ENCODE measurements at places on chromosomes 6 and 20.

GRCh38 chr6:25027221-25027916 lies 91.6 kb upstream of the RIPOR2 start:
- DNase-seq: peak; percentile 35

DNA sequence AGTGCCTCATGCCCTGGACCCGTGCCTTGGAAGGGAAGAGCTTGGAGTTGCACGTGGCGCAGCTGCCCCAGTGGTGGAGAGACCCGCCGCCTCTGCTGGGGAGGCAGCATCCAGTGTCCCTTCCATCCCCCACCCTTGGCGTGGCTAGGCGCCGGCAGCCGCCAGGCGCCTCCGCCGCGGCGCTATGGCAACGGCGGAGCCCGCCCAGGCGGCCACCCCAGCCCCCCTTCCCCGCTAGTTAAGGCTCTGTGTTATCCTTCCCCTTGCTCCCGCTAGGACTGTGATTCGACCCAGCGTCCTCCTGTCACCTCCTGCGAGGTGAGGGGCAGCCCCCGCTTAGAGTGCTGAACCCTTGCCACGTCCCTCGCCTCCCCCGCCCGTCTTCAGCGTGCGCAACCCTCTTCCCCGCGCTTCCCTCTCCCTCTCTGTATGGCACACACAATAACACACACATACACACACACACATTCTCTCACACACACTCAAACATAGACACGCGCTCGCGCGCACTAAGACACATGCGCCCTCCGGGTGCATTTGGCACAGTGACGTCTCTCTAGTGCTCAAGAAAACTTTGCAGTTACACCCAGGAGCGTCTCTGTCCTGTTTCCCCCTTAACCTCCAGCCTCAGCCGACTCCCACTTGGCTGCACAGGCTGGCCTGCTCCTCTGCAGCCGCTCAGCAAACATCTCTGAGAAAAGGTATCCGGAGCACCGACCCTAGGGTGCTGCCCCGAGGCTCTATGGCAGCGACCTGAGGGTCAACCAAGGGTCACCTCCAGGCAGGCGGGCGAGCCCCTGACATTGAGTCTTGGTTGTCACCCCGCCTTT lies 8.5 kb downstream of the GRIK2 start:
- DNase-seq: no peak

- DNase-seq: no peak
Measured at GRCh38 chr20:2386516-2387179, 5.9 kb downstream of the TGM6 start.

DNA sequence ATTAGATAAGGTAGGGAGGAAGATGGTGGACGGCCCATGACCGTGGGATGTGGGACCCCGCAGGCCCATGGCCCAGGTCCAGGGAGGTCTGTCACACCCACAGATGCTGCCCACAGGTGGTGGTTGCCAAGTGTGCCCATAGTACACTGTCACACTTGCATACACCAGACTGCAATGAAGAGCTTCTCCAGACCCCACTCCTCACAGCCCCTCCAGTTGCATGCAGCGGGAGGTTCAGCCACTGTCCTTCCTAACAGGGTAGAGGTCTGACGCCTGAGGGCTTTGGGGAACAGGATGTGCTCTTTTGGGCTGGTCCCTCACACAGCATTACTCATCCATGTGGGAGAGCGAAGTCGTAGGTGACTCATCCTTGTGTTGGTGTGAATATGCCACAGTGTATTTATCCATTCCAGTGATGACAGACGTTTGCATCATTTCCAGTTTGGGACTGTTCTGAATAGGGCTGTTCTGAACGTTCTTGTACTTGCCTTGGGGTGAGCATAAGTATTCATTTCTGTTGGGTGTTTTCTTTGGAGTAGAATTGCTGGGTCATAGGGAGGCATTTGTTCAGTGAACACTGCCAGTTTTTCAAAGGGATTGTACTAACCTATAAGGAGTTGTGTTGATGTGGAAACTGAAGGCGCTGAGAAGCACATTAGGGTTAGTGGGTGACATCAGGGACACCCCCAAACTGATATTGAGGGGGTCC lies 10.1 kb upstream of the PYGB start:
- no peak for DNase-seq

DNA sequence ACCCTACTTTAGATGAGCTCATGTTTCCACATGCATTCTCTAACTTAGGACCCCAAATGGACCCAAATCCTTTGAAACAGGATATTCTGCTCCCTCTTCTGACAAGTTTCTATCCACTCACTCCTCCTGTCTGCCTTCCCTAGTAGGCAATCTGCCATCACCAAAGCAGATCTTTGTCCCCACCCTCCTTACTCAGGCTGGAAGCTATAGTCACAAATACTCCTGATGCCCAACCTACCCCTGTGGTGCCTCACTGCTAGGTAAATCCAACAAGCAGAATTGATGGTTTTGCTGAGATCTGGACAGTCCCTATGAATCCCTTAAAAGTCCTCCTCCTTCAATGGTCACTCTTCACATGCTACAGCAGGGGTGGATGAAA lies 21.7 kb downstream of the ELOVL5 start:
- DNase-seq: no peak

GRCh38 chr6:30857112-30857511 lies 27.2 kb upstream of the DDR1 start:
- no peak for DNase-seq

GRCh38 chr6:99364026-99364425 lies 14.6 kb upstream of the FAXC start:
- DNase-seq: no peak

GRCh38 chr20:58784321-58785074 lies 66.2 kb downstream of the GNAS-AS1 start:
- DNase-seq: no peak

GRCh38 chr20:34871966-34872621 lies 562 bp downstream of the GGT7 start:
- DNase-seq: no peak

- DNase-seq: no peak
Measured at GRCh38 chr20:52621401-52621800, 350.8 kb upstream of the TSHZ2 start.

- DNase-seq: no peak
Measured at GRCh38 chr6:154012852-154013251, 26.2 kb upstream of the OPRM1 start.

DNA sequence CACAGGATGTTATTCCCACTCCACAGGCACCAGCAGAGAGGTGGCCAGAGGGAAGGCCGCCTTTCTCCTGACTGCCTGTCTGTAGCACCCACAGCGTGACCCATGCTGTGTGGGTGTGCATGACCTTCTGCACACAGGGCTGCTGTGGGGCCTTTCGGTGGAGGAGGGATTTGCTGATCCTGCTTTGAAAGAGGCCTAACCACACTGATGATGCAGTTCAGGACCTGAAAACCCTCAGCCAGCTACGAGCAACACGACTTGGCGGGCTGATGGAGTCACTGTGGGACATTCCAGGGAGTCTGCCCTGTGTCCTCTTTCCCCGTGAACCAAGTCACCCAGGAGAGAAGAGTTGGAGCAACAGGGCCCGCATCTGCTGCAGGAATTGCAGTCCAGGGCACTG lies 49.1 kb downstream of the SYTL3 start:
- DNase-seq: no peak

GRCh38 chr20:64042054-64042781 lies 6.2 kb downstream of the C20orf204 start:
- no peak for DNase-seq

DNA sequence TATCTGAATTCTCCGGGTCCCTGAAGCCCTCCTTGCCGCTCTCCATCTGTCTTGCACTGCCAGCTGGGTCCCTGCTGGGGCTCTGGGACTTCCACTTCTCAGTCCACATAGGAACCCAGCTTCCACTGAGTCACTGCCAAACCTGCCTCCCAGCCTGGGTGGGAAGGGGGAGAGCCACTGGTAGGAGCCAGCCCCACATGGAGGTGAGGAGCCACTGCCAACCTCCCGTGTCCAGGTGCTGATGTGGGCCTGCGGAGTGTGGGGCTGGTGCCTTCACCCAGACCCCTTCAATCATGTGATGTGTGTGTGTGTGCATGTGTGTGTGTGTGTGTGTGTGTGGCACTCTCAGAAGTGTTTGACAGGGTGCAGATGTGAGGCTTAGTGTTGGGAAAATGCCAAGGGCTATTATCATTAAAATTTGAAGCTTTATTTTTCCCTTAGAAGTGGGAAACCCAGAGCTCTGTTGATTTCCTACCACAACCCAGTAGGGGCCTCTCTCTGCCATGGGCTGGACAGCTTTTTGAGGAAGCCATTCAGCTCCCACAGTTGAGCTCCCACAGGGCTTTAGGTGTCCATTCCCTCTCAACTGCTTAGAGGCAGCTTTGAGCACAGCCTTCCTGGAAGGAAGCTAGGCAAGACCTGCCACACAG lies 9.3 kb upstream of the SGK2 start:
- DNase-seq: no peak

DNA sequence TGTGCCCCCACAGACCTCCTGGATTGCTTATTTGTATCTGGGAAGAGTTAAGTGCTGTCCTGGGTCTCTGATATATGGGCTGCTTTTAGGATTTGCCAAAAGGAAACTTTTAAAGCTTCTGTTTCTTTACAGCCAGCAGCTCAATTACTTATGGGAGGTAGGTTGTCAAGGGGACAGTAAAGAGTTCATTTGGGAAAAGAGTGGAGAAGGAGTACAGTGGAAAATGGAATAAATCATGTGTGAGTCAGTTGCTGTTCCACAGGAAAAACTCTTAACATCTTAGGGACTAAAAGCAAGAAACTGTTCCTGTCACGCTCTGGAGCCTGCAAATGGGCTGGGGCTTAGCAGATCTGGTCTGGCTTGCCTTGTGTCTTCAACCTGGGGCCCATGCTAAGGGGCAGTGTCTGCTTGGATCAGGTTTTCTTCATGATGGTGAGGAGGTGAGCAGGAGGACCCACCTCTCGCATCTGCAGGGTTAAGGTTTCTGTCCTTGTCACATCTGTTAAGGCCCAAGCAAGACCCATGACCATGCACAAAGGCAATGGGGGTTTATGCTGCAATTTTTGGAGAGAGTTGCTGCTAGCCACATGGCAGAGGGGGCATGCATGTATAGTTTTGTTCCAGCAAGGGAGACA lies 8.7 kb upstream of the CST1 start:
- no peak for DNase-seq

DNA sequence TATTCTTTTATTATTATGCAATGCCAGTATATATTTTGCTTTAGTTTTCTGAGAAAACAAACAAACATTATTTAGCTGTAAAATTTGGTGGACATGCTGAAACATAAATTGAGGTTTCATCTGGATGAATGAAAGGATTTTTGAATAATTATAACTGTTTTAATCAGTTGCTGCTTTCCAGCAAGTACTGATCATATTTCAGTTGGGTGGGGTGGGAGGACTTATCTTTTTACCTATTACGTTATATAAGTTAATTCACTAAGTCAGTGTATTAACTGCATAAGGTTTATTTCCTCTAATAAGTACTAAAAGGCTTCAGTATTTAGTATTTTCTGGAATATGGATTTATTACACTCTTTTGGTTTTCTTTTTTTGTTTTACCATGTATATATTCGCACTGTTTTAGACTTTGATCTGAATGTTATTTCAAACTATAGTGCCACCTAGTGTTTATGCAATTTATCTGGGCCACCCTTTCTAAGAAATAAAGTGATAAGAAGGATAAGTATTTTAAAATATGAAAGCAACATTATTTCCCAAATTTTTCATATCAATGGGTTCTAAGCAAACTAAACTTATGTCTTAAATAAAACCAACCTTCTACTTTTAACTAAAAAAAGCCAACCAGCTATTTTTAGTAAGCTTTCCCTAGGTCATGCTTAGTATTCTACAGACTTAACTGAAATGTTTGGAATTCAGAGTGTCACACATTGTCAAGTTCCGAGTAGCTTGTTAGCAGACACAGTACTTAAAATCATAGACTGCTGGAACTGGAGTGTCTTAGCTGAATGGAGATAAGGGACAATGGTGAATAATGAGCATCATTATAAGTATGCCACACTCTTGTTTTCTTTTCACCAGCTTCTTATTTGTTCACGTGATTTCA lies 105.4 kb upstream of the MCHR2 start:
- DNase-seq: no peak

DNA sequence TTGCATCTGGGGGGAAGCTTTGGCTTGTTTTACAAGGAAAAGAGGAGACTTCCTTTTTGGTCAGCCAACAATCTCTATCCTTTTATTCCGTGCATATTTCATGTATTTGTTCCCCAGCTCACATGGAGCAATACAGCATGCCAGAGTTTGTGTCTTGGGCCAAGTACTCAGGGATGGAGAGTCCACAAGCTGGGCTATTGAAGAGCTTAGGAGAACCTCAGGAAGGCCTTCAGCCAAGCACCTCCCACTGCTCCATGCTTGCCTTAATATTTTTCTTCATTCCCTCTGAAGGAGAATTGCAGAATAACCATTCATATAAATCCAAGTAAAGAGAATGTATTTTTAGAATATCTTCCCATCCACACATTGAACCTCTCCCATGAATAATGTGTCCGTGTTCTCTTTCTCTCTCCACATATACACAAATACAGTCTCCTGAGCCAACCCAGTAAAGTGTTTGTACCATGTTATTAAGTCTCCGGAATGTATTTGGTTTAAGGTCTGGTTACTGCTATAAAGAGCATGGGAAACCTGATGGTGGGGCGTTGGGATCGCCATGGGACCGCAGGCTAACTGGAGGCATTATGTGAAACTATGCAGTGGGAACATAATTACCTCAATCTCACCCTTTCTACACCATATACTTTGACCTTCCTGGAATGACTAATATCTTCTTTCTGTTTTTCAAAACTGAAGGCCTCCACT lies 3.0 kb downstream of the LAMA4 start:
- no peak for DNase-seq

DNA sequence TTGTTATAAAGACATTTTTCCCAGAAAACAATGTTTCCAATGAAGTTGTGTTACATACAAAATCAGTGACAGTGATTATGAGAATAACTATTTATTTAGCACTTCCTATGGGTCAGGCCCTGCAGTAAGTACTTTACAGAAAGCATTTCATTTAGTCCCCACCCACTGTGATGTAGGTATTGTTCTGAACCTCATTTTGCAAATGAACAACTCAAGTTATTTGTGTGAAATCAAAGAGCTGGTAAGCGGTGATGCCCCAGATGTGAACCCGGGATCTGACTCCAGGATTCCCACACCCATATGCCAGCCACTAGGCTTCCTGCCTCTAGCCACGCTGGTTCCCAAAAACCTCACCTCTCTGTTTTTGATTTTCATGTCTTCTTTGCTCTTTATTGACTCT lies 30.9 kb downstream of the FAXC start:
- DNase-seq: no peak

- DNase-seq: no peak
Measured at GRCh38 chr20:57470212-57470522, 54.8 kb downstream of the CTCFL start.

DNA sequence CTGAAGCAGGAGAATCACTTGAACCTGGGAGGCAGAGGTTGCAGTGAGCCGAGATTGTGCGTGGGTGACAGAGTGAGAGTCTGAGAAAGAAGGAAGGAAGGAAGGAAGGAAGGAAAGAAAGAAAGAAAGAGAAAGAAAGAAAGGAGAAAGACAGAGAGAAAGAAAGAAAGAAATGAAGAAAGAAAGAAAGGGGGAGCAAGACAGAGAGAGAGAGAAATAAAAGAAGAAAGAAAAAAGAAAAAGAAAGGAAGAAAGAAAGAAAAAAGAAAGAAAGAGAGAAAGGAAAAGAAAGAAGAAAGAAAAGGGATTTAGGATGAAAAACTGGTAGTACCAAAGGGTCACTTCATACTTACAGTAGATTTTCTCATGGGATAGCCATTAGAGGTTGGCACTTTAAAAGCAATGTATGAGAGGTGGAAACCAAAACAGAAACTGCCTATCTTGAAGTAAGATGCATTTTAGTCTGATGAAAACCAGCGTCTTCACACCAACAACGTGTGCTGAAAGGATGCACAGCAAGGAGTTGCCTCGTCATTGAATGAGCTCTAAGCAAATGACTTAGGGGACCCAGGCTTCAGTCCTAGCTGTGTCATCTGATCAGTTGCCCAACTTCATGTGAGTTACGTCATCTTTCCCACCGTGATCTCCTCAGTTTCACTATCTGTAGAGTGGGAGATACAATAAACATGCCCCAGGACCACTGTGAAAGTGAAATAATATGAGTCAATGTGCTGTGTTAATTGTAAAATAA lies 133.9 kb upstream of the NEDD9 start:
- DNase-seq: no peak
